Retinal pigment epithelial cell (primary cell): ENCODE measurements at places on chromosomes 12 and 14.

DNA sequence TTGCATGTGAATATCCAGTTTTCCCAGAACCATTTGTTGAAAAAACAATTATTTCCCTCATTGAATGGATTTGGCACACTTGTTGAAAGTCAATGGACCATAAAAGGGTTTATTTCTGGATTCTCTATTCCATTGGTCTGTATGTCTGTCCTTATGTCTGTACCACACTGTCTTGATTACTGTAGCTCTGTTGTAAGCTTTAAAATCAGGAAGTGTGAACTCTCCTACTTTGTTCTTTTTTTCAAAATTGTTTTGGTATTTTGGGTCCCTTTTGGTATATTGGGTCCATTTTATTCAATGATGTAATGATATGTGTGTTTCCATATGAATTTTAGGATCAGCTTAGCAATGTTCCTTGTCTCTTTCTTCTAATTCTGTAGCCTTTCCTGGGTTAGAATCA, 64.8 kb downstream of the PPP2R5C start:
- no peak for DNase-seq

DNA sequence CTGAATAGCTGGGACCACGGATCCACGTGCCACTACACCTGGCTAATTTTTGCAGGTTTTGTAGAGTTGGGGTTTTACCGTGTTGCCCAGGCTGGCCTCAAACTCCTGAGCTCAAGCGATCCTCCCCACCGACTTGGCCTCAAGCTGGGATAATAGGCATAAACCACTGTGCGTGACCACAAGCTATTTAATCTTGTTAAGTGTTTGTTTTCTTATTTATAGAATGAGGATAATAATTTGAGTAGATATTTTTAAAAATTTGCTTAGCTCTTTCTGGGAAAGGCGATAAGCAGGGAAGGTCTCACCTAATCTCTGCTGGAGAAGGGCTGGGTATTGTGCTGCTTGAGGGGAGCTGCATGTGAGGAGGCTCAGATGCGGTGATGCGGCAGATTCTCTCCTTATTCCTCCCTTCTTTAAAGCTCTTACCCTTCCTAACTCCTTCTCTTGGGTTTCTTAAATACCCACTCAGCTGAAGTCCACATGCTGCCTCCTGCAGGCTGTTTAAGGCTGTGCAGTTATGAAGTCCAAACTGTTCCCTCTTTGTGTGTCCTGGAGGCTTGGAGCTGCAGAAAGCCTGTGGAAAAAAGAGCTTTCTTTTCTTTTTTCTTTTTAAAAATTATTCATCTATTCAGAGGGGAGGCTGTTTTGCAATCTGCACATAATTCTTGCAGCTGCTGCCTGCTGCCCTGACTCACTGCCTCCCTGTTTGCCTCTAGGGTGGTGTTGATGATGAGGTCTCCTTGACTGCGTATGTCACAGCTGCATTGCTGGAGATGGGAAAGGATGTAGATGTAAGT, 37.9 kb downstream of the A2ML1 start:
- peak; percentile 11 for DNase-seq

- DNase-seq: no peak
Observed at GRCh38 chr12:92431146-92431545, 271.6 kb upstream of the PLEKHG7 start.

GRCh38 chr12:43312991-43313505, 239.0 kb downstream of the ADAMTS20 start:
- DNase-seq: no peak

DNA sequence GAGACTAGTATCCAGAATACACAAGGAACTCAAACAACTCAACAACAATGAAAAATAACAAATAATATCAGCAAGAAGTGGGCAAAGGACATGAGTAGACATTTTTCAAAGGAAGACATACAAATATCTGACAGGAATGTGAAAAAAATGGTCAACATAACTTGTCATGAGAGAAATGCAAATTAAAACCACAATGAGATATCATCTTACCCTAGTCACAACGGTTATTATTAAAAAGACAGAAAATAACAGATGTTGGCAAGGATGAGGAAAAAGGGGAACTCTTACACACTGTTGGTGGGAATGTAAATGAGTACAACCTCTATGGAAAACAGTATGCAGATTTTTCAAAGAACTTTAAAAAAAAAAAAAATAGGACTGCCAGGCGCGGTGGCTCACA, 20.4 kb downstream of the VWF start:
- DNase-seq: no peak

- DNase-seq: no peak
Observed at GRCh38 chr14:93304771-93305170, 28.1 kb downstream of the BTBD7 start.

DNA sequence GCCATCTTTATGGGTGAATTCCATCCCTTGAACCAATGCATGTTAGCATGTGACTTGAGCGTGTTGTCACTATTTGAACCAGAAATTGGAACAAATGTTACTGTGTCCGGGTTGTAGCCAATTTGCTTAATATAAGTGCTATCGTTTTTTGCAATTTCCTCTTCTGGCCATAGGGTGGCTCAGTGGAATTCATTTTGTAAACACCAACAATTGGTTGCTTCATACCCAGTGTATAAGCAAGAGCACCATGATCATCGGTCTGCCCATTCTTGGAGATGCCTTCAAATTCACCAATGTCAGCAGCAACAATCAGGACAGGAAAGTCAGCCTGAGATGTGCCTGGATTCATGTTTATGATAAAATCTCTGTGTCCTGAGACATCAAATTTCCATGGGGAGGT, 5.0 kb upstream of the NEDD1 start:
- no peak for DNase-seq

DNA sequence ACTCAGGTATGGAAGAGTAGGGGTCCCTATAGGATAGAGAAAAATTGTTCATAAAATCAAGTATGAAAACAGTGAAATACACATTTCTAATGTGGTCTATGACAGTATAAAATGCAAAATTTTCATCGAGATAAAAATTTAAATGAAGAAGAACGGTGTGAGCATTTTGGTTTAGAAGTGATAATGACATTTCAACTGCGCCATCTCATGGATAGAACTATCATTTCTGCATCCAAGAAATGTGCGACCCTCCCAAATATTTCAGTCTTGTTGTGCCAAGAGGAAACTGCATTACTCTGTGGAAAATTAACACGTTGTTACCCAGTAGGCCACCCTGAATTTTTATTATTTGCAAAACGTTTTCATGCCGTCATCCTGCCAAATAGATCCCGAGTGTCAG, 108.8 kb downstream of the CRACR2A start:
- DNase-seq: no peak
